ENCODE measurements at places on chromosomes 11 and 22. TPM values are rescaled to one million over a fixed set of nuclear protein-coding genes. Genes with fewer than 3 reads are reported as not detected.

DNA sequence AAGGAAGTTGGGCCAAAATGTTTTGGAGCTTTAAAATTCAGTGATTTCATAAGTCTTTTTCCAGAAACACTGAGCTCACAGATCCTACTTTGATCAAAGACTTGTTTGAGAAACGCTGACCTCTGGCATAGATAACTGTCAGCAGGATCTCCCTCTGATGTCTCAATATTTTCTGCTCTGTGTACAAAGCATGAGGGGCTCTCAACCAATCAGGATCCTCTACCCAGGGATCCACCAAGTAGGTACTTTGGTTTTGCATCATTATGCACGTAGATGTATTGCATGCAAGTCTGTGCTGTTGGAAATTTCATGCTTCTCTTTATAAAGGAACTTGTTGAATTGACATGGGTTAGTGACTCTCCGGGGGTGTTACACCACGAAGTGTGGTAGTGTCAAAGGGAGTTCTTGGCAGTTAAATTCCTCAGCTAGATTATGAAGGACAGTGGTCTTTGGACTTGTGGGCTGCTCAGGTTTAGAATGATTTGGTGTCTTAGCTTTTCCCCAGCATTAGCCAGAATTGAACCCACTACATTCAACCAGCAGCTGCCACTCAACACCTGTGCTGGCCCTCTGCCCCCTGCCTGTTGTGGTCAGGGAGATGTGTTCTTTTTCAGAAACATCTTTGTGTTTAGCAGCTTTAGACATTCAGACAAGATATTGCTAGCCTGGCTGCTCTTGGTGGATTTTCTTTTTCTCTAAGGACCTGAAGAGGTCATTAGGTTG is 1.7 kb upstream of the DIXDC1 start:
- DNase-seq = no peak

DNA sequence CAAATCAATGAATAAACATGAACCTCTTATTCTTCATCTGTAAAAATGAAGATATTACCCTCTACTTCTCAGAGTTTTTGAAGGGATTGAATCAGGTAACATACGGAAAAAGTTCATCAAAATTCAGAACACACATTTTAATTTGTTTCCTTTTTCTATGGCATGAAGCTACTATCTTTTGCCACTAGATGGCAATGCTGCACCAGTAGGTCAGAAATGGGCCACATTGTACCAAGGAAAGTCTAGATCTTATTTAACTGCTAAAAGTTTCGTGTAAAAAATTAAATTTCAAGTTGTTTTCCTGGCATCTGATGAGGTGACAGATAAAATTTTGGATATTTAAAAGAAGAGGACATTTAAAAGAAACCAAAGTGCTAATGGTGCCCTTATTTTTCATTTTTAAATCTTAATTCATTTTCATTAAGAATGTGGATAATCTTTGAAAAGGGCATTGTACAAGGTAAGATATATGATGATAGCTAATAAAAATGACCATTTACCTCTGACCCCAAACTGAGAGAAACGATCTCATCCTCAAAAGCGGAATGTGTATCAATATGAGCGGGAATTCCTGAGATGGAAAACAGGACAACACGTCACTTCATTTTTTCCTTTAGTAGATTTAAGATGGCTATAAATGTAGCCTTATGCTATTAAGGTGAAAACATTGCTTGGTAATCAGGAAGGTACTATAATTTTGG is 16.1 kb downstream of the ALKBH8 start:
- no peak for DNase-seq

- no peak for DNase-seq
Measured at GRCh38 chr11:6025056-6025455, 5.5 kb downstream of the OR56A1 start.

- DNase-seq = no peak
Measured at GRCh38 chr11:71992136-71992730, 6.5 kb upstream of the IL18BP start.

DNA sequence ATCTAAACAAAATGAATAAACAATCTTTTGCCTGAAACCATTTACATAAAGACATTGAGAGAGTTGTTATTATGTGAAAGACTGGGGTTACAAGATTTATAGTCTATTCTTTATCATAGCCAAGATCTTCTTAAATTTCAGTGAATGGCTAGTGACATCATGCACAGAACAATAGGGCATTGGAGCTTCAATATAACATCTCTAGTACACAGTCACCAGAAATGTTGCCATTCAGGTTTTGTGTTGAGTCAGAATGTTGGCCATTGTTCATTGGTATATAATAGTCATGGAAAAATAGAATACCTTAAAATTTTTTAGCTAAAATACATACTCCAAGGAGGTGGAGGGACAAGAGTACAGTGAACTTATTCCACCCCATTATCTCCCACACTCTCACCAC is 44.3 kb downstream of the SLC5A12 start:
- no peak for DNase-seq

DNA sequence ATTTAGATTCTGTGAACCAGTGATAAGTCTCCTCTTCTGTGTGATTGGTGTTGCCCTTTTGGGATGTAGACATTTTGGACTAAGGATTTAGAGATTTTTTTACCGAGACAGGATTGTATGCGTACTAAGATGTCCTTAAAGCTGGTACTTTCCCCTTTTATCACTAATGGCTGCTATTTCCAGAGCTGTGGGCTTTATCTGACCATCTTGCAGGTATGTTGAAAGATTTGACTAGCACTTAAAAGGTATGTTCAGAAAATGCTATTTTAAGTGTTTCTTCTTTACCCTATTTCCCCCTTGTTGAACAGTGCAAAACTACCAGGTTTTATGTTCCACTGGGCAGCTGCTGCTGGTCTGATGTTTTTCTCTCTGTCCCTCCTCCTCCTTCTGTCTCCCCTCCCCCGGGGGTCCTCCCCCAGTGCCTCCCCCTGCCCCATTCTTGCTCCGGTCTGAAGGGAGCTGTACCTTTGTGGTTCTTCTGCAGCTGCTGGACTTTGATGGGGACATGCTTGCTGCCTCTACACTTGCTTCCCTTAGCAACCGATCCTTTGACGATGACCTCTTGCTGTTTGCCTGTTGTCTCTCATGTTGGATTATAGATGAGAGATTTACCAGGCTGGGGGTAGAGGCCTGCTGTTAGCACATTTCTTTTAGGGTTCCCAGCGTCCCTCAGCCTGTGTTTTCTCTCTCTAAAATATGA is 59.6 kb downstream of the ZNRF3 start:
- DNase-seq = no peak

DNA sequence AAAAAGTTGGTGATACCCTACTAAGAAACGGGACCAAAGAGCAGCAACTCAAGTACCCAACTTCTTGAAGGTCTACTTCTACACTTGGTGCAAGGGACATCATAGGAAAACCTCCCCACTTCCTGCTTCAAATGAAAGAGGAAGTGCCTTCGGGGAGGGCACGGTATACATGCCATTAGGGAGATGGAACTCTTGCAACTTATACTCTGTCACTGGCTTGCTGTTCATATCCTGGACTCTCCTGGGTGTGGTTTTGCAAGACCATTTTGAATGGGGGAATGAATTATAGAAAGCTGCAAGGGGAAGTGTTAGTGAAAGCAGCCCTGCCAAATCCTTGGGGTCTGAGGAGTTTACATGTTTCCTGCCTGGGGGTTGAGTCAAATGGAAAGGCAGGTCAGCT is 41.9 kb downstream of the CSNK2A3 start:
- DNase-seq = no peak

- DNase-seq = no peak
Measured at GRCh38 chr11:67468056-67468455, 995 bp downstream of the TMEM134 start.

- DNase-seq = no peak
Measured at GRCh38 chr11:109972181-109972715, 120.9 kb upstream of the ZC3H12C start.

DNA sequence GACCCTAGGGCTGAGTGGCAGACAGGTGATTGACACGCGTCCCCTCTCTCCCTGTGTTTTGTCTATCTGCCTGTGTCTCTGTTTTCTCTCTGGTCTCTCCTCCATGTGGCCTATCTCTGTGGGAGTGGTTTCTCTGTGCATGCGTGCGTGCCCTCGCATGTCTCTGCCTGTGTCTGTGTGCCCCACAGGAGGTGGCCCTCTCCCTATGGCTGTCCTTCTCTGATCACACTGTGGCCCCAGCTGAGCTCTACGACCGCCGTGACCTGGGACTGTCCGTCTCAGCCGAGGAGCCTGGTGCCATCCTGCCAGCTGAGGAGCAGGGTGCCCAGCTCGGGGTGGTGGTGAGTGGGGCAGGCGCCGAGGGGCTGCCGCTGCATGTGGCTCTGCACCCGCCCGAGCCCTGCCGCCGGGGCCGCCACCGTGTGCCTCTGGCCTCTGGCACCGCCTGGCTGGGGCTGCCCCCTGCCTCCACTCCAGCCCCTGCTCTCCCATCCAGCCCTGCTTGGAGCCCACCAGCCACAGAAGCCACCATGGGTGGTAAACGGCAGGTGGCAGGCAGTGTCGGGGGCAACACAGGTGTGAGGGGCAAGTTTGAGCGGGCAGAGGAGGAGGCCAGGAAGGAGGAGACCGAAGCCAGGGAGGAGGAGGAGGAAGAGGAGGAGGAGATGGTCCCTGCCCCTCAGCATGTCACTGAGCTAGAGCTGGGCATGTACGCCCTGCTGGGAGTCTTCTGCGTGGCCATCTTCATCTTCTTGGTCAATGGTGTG is 11.6 kb downstream of the TMEM132A start:
- no peak for DNase-seq

DNA sequence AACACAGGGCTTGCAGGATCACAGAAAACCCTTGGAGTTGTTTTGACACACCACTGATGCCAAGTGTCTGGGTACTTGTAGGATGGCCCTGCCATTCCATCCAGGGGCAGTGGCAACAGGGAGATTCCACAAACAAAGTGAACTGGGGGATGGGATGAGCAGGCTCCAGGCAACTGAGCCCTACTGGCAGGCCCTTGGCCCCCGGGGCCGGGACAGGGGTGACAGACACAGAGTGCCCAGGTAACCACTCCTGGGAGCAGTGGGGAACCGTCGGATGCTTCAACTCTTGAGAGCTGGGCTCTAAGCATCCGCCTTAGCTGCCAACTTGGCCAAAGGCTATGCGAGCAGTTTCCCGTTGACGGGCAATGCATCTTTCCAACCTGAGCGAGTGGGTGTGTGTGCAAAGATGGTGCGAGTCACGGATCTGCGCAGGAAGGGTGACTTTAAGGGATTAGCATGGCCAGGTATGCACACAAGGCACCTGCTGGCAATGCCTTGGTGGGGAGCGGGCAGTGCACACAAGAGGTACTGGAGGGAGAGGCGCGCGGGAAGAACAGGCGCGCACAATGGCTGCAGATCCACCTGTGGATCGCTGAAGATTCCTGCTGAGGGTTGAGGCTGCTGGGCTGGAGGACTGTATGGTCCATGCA is 83.1 kb upstream of the PRODH start:
- DNase-seq = no peak

GRCh38 chr11:43786016-43786415 is 94.6 kb upstream of the ALKBH3 start:
- DNase-seq = no peak

GRCh38 chr11:12701811-12702592 is 27.8 kb downstream of the TEAD1 start:
- no peak for DNase-seq

DNA sequence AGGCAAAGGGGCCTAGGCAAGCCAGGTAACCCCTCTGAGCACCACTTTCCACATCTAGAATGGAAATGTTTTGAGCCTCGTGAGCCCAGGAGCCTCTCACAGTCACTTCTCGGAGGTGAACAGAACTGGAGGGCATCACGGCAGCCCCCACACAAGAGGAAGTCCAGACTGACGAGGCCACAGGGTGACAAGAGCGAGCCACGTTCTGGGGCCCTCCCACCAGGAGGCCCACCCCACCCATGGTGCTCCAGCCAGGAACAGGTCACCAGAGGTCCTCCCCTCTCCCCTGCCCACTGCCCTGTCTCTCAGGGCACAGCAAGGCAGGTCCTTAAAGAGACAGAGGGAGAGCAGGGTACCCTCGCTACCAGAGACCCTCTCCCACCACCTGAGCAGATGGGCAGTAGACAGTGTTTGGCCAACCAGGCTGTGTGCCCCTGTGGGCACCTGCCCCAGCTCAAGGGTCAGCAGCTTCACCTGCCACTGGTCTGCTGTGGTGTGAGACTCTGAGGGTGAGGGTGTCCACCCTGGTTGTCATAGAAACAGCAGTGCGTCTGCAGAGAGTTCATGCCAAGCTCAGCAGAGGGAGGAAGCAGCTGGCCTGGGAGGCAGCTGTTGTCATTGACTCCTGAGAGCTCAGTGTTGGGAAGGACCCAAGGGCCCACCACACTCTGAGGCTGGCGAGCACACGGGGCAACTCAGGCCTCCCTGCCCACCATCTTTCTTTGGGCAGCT is 31.4 kb downstream of the RSPH14 start:
- no peak for DNase-seq

GRCh38 chr11:113369411-113369810 is 18.2 kb upstream of the ANKK1 start:
- no peak for DNase-seq

GRCh38 chr22:43814264-43814663 is 2.2 kb upstream of the EFCAB6 start:
- no peak for DNase-seq

GRCh38 chr11:86164106-86164505 is 80.4 kb upstream of the EED start:
- DNase-seq = no peak

- no peak for DNase-seq
Measured at GRCh38 chr11:26632691-26633159, 60.7 kb upstream of the MUC15 start.

DNA sequence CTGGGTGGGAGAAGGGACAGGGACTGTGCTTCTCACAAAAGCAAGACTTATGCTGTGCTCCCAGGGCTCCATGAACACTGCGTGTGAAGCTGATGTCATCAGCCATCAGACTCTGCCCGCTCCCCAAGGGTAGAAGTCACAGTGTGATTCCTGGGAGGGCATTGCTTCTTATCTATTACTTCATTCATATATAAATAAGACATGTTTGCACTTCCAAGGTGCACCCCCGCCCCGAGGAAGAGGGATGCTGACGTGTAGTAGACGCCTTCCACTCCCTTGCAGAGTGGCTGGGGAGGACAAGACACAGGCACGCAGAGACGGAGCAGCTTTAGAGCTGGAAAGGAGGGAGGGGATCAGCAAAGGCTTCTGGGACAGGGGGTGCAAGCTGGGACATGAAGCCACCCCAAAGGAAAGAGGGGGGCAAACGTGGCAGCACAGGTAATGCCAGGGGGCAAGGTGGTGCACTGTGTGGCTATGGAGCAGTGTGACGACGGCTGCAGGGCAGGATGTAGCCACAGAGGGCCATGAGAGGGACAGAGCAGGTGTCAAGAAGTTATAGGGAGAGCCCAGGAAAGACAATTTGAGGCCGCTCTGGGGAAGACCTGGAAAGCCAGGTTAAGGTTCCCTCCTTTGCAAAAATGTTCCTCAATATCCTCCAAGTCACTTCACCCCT is 558.5 kb downstream of the MN1 start:
- DNase-seq = no peak

DNA sequence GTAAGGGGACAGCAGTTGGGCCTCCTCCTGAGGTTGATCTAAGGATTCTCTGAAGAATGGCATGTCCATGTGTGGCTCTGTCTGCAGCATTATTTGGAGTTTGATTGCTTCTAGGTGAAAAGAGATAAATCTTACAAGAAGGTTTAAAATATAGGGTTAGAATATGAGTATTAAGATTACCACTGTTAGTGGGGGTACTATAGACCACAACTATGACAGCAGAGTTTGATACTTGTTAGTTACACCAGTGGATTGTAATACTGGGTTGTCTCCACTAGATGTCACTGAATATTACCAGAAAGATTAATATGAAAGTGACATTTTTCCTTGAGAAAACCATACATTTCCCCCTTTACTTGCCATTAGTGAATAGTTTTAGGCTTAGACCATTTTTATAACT is 47.9 kb downstream of the ZNF280B start:
- no peak for DNase-seq

The LIN7C gene
- total RNA-seq = 23.5 TPM

The ARHGAP42 gene
- 14.4 TPM for total RNA-seq

The ARFIP2 gene
- total RNA-seq = 55.2 TPM

The RIBC2 gene
- total RNA-seq = 0.69 TPM

The ZNF280A gene
- total RNA-seq = not detected

The VWCE gene
- total RNA-seq = 0.65 TPM
